ENCODE measurements at places on chromosomes 4 and X.

- DNase-seq = no peak
These were observed 52.1 kb upstream of the NDST4 start for GRCh38 chr4:115165503-115165902.

- no peak for DNase-seq
These were observed 8.0 kb upstream of the ARSJ start for GRCh38 chr4:113987382-113987941.

DNA sequence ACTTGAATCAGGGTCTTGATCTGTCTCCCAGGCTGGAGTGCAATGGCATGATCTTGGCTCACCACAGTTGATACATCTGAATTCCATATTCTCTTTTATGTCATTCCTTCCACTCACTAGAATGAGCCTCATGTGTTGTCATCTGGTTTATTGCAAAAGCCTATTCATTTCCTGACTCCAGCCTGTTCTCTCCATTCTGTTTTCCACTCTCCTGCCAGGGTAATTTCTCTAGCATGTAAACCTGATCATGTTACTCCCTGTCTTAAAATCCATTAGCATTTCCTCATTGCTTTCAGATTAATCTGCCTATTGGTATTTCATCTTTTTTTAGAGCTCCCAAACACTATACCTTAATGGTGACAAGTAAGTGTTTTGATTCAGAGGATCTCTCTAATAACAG lies 4.3 kb upstream of the DDX60L start:
- DNase-seq = no peak

DNA sequence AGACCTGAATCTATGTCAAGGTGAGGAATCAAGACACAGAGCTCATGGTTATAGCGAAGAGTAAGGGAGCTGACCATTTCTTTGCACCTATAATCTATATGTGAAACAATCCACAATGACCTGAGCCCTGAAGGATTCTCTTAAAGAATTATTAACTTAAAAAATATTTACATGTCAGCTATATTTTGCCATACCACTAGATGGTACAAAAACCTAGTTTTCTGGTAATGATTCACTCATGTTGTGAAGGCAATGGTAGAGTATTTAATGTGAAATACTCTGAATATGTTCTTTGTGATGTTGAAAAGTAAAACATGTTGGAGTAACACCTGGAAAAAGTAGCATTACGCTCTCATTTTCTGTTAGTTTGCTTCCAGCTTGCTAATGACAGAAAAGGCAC lies 40.0 kb downstream of the VGLL1 start:
- no peak for DNase-seq

GRCh38 chrX:118519411-118520215 lies 24.0 kb downstream of the DOCK11 start:
- DNase-seq = no peak
